CD4-positive, CD25-positive, alpha-beta regulatory T cell (primary cell): ENCODE measurements at places on chromosomes 7 and 10. TPM values are rescaled to one million over a fixed set of nuclear protein-coding genes. Genes with fewer than 3 reads are reported as not detected.

Gene CYP3A5
- total RNA-seq, result not detected

- DNase-seq, result no peak
Observed at GRCh38 chr10:43912469-43912868, 263.8 kb upstream of the ZNF32 start.

DNA sequence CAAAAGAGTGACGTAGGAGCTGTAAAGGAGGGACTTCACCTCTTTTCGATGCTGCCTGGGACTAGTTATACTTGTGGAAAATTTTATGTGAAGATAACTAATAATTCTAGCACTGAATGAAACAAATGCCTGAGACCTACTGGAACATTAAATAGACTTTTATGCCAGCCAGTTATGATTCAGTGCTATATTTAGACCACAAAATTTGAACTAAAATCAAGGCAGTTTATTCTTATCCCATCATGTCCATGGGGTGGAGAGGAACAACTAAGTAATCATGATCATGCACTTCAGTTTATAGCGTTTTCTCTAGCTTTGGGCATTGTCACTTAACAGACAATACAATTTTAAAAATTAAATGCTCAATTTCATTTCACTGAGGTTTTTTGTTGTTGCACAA, 76.7 kb downstream of the ZEB1 start:
- DNase-seq, result no peak

GRCh38 chr7:11786186-11786585, 45.8 kb downstream of the THSD7A start:
- DNase-seq, result no peak

DNA sequence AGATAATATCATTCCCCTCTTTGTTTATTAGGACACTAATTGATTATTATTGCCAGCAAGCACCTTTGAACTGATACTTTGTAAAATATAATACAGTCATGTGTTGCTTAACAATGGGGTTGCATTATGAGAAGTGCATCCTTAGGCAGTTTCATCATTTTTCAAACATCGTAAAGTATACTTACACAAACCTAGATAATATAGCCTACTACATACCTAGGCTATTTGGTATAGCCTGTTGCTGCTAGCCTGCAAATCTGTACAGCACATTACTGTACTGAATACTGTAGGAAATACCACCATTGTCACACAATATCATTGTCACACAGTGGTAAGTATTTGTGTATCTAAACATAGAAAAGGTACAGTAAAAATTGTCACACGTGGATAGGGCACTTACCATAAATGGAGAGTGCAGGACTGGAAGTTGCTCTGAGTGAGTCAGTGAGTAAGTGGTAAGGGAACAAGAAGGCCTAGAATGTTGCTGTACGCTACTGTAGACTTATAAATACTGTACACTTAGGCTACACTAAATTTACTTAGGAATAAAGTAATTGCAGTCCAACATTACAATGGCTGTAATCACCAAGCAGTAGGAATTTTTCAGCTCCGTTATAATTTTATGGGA, 70.7 kb downstream of the LCOR start:
- DNase-seq, result no peak

DNA sequence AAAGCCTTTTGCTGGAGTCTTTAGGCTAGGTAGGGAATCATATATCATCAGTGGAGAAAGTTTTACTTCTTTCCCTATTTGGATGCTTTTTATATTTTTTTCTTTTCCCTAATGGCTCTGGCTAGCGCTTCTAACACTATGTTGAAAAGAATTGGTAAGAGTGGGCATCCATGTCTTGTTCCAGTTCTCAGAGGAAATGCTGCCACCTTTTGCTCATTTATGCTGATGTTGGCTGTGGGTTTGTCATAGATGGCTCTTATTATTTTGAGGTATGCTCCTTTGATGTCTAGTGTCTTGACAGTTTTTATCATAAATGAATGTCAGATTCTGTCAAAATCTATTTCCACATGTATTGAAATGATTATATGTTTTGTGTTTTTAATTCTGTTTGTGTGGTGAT, 1544.1 kb downstream of the REEP3 start:
- no peak for DNase-seq

- no peak for DNase-seq
Observed at GRCh38 chr7:105940109-105940508, 23.0 kb upstream of the CDHR3 start.

DNA sequence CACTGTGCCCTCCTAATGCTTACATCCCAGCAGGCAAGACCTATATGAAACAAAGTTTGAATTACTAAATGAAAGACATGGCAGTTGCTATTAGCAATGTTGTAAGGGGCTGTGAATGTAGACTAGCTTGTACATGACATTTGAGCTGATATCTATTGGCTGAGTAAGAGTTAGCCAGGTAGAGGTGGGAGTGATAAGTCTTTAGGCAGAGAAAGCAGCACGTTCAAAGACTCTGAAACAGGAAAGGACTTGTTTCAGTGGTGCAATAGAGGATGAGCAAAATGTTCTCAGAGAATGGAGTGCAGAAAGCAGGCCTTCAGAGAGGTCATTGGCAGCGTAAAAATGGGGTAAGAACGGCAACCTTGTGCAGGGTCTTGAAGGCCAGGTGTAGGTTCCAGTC, 687.6 kb downstream of the AUTS2 start:
- DNase-seq, result no peak

- no peak for DNase-seq
Observed at GRCh38 chr10:620417-620816, 69.1 kb downstream of the DIP2C start.

DNA sequence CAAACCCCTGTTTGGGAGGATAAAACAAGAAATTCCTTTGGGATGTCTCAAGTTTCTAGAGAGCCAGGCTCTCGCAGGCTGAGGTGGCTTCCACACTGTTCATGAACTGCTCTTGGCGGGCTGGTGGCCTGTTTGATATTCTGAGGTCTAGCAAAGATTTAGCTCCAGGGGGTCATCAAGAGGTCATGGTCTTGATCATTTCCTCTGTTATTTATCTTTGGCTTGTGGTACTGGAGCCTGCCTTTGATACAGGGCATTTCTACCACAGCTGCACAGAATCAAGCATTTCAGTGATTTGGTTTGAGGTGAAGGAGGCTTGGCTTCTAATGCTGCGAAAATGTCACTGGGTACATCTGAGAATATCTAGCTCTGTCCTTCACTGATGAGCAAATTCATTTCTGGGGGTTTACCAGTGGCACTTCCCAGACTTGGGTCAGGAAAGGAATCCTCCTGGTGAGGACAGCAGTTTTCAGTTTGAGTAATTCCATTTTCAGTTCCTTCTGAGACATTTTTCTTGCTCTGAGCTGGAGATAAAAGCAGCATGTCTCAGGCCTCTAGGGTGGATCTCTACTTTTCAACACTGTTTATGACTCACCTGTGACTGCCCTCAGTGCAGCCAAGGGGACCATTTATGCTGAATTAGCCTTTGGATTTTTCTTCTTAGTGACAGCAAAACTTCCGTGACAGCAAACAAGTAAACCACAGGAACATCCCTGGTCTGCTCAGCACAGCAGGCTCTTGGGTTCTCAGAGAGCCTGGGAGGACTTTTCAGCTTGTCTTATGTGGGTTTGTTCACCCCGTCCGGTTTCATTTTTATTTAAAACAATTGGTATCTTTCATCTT, 312.0 kb downstream of the RNLS start:
- DNase-seq, result peak; percentile 81

GRCh38 chr7:159172400-159172799, 27.7 kb upstream of the VIPR2 start:
- no peak for DNase-seq

DNA sequence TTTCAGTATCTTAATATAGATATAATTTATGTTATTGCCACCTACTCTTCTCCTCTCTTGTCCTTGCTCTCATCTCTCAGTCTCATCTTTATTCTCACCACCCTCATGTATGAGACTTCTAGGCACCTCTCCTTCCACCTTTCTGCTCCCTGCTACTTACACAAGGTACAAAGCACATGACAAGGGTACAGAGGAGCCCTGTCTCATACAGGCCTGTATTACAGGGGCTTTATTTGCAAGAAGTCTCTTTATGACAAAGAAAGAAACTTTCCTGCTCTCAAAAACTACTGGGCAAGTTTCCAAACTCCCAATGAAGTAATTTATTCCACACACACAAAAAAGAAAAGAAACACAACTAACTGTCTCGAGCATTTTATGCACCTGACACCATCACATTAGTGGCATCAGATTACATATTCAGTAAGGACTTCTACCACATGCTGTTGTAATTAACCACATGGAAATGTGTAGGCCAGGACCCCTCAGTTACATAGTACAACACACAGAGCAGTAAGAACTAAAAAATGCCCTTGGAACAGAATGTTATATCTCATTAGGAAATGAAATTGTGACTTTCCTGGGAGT, 253.1 kb downstream of the FZD1 start:
- DNase-seq, result no peak

GRCh38 chr10:60901561-60902235, 42.3 kb downstream of the RHOBTB1 start:
- no peak for DNase-seq

GRCh38 chr7:51351661-51352060, 35.1 kb upstream of the COBL start:
- no peak for DNase-seq

Gene HMX3
- not detected for total RNA-seq
